ENCODE measurements at places on chromosomes 4 and X.

GRCh38 chr4:76823495-76823894, 74.4 kb downstream of the SOWAHB start:
- DNase-seq: no peak

GRCh38 chr4:15656038-15656470, 897 bp upstream of the FBXL5 start:
- DNase-seq: no peak

GRCh38 chrX:70973221-70973620, 42.3 kb upstream of the SLC7A3 start:
- DNase-seq: no peak

GRCh38 chr4:76090241-76090691, 15.8 kb downstream of the ART3 start:
- no peak for DNase-seq

DNA sequence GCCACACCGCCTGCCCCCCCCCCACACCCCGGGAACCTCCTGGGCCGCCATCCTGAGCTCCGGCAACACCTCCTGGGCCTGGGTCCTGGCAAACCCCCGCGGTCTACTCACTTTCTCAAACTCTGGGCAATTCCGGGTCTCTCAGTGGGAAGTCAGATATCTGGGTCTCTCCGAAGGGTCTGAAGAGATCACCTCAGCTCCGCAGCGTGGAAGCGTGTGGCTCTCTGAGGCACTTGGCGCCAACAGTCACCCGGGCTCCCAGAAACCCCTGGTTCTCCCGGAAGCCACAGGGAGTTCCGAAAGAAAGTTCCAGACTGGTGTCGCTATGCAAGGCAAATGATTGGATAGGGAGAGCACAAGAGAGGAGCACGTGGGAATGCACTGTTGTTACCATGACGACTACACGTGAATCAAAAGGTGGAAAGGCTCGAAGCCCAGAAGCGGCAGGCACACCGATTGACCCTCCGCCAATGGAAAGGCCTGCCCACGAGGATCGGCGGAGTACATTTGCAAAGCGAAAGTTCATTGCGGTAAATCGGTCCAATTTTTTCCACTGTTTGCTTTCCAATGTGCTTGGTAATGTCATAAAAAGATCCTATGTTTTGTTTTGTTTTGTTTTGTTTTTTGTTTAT, at the start of gene PNMA6E:
PNMA6E (minus strand) TSS at position 218 of the 632 bp plus-strand sequence. CDS start 2,501 bp downstream, outside the sequence.
- no peak for DNase-seq

DNA sequence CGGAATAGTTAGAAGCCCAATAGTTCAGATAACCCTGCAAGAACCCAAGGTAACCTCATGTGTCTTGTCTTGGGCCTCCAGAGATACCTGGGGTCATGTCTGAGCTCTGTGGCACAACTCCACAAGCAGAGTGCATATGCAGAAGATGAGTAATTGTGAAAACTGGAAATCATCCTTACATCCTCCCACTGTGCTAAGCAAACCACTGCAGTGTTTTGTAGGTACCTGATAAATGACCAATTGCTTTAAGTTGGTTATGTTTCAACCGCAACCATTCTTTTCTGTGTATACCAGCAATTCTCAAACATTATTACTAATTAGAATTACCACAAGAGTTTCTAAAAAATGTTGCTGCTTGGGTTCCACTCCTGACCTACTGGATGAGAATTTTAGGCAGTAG, 73.2 kb downstream of the CBLL2 start:
- no peak for DNase-seq

Measured in activated CD4-positive, alpha-beta T cell treated with anti-CD3 and anti-CD28 coated beads for 4 hours (primary cell).